Stimulated activated CD4-positive, alpha-beta T cell treated with anti-CD3 and anti-CD28 coated beads, Interleukin-1b, Interleukin-23, amount 100 ng/mL, for 4 hours (primary cell): ENCODE measurements at places on chromosomes 6 and 20.

DNA sequence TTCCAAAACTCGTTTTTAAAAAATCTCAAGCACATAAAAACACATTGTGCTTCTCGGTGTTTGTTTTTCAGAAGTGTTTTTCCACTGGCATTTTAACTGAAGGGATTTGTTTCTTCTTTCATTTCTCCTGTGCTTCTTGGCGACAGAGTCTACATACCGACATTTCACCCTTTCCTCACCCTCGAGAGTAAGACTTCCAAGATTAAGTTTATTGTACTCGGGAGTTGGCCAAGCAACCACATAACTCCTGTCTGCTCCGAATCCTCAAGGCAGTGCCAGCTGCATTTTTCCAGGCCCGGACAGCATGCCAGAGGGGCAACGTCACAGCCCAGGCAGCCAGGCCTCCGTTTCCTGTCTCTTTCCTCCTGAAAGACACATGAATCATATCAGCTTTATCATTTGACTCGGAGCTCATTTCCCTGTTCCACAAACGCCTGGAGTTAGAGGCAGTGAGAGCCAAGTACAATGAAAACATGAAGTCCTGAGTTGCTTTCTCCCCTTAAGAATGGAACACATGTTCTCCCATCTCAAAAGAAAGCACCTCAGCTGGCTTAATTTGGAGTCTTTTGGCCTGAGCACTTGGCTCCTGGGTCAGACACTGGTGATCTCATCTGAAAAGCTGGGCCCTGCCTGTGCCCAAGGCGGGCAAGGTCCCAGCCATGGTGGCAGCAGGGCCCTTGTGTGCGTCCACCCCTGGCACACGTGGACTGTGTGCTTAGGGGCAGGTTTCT is 23.2 kb upstream of the FAM50B start:
- no peak for DNase-seq

DNA sequence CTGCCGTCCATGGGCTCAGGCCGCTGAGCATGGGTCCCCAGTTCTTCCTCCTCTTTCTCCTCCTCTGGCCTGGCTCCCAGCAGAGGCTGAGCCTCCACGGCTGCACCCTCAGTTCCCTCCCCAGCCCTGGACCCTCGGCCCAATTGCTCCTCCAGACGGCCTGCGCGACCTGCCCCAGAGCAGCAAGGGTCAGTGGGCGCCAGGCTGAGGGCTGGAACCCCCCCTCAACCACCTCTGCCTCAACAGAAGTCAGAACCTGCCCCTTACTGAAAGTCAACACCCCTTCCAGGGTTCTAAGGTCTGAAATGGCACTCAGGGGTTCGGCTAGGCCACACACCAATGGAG is 15.9 kb upstream of the SPAG4 start:
- no peak for DNase-seq

- no peak for DNase-seq
Measured at GRCh38 chr6:5736016-5736738, 270.5 kb downstream of the NRN1 start.

DNA sequence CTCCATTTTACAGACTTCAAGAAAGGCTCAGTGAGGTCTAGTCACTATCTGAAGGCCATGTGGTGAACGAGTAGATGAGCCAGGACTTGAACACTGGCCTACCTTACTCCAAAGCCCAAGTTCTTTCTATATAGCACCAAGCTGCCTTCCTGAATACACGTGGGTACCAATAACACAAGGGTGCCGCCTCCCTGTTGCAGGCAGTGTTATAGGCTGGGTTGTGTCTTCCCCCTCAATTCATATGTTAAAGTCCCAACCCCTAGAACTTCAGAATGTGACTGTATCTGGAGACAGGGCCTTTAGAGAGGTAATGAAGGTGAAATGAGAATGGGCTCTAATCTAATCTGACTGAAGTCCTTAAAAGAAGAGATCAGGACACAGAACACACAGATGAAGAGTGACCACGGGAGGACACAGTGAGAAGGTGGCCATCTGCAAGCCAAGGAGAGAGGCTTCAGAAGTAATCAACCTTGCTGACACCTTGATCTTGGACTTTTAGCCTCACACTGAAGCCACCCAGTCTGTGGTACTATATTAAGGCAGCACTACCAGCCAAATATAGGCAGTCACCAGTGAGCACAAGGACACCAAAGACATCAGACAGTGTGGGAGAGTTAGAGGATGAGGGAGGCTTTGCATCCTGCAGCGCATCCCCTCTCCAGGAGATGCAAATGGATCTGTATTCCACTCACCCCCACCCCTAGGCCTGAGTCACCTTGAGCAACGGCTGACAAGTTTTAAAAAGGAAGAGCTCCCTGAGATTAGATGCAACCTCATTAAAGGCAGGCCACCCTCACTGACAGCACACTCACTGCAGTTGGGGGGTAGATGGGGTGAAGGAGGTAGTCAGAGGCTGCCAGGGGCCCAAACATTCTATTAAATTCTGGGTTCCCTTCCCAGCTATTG is 40.9 kb upstream of the LYRM2 start:
- DNase-seq = no peak

- DNase-seq = no peak
Measured at GRCh38 chr20:33832103-33832804, 21.1 kb downstream of the CHMP4B start.

- no peak for DNase-seq
Measured at GRCh38 chr6:108698593-108699289, 138.0 kb downstream of the FOXO3 start.

DNA sequence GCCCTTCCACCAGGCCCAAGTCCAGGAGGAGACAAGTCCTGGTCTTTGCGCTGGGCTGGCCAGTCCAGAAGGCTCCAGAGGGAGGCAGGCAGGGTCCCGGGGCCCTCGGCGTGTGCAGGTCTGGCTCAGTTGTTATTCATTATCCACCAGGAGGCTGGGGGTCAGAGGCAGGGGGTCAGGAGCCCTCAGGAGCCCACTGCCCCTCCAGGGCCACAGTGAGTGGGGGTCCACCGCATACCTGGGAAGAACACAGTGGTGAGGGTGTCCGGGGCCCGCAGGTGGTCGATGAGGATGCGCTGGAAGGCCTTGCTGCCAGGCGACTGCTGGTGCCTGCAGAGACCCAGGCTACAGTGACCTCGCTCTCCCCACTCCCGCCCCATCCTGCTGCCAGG is 4.4 kb upstream of the C20orf144 start:
- DNase-seq = no peak

GRCh38 chr6:157323966-157324300 is 614 bp upstream of the TMEM242 start:
- DNase-seq = peak; percentile 15

DNA sequence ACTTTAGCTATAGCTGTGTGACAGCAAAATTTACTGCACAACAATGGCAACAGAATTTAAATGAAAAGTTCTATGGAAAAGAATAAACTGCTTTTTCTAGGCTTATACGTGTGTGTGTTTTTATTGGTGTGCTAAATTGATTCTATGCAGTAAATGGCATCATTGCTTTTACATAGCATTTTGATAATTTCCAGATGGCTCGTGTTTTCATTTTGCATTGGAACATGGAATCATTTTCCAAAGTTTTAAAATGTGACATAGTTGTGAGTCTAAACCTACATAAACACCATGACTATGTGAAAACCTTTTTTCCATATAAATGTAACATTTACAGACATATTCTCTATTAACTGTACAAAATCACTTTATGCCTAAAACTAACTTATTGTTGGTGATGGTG is 127.8 kb downstream of the SIM1 start:
- no peak for DNase-seq

DNA sequence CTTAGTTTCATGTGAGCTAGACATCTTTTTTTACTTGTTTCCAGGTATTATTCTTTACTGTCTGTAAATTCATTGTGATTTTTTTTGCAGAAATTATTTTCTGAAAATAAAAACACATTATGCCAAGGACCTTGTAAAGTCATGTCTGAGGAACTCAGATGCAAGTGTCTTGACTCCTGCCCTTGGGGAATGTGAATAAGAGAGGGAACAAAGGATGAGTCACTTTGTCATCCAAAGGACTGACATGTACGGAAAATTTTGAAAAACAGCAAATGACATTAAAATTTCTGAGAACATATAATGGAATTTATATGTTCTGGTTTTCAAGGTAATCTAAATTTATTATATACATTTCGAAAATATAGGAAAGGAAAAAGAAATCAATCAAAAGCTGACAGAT is 660.4 kb downstream of the CD109 start:
- DNase-seq = no peak

- no peak for DNase-seq
Measured at GRCh38 chr6:14081126-14081525, 36.4 kb upstream of the CD83 start.

DNA sequence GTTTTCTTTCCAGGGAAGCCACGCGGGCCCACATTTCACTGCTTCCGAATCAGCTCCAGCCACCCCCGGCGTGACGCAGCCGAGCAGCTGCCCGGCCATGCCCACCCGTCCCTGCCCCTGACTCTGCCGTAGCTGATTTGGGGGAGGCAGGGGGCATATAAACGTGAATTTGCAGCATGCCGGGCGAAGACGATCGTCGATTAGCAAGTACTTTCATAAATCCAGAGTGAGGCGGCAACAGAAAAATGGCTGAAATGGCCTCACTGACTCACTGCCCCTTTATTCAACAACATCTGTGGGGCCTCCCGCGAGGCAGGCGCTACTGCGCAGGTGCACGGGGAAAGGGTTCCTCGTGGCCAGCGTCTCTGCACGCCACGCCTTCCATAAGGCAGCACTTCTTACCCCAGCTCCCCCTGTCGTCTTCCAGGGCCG is 118.0 kb downstream of the DLL1 start:
- DNase-seq = no peak

GRCh38 chr6:144555066-144555465 is 269.9 kb downstream of the UTRN start:
- no peak for DNase-seq

GRCh38 chr6:15102241-15102640 is 143.6 kb upstream of the JARID2 start:
- DNase-seq = no peak

- DNase-seq = peak; percentile 37
Measured at GRCh38 chr6:29553268-29554057, 6.1 kb downstream of the UBD start.

DNA sequence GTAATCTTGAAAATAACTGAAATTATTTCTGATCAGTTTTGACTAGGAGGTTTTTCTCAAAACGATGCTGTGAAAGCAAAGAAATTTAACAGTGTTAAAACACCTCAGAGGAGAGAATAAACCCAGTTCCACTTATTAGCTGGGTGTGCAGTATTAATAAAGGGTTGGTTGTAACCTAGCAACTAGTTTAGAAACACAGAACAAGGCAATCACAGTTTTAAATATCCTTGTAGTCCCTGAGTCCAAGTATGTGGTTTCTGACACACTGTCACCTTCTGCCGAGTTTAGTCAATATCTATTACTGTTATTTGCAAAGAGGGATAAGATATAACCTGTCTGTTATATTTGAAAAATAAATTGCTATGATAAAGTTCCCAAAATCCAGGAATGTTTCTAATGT is 70.2 kb upstream of the INSM1 start:
- DNase-seq = no peak

DNA sequence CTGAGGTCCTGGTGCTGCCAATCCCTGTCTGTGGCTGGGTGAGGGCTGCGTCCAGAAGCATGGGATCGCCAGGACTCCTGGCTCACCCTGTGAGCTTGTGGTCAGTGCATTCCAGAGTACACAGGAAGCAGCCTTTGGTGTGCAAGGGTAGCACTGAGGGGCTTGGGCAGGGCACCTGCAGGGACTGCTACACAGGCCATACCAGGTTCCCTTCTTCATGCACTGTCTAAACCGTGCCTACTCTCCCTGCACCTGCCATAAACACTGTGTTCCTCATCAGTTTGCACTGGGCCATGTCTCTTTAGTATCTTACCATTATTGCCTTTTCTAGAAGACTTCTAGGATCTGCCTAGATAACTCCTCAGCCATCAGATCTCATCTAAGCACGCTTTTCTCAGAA is 72.8 kb upstream of the NKX2-2 start:
- DNase-seq = no peak

- no peak for DNase-seq
Measured at GRCh38 chr6:56357616-56358373, 110.4 kb upstream of the COL21A1 start.

DNA sequence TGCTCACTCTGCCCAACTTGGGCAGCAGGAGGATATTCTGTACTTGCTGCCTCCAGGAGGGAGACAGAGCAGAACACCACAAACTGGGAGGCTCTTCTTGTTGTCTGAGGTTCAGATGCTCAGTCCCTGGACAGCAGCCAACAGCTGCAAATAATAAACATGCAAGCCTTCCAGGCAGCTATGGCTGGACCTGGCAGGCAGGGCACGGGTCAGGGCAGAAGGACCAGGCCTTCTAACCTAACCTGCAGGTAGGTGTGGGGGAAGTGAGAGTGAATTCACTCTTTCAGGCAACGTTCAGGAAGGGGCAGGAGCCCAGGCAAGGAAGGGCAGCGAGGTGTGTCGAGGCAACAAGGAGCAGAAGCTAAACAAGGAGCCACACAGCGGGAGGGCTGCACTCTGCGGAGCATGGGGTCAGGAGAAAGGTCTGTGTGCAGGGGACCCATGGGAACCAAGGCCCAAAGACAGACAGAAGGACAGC is 31.5 kb downstream of the NINL start:
- no peak for DNase-seq

DNA sequence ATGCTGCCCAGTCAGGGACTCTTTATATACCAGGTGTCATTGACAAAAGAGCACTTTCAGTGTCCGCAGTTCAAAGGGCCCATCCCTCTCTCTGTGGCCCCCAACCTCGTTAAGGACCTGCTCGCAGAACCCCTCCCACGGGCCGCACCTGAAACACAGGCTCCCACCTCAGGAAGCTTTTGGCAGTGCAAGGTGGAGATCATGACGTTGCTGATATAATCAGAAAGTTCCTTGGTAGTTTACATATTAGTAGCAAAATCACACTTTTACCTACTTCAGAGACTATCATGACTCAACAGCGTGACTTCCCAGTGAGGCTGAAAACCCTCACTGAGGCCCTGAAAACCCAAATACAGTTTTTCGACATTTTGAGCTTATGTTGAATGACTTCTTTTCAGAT is 4.1 kb downstream of the TTLL2 start:
- DNase-seq = no peak

GRCh38 chr6:36655085-36655724 is 23.3 kb upstream of the CDKN1A start:
- DNase-seq = no peak

- no peak for DNase-seq
Measured at GRCh38 chr20:33900521-33901131, 89.5 kb downstream of the CHMP4B start.

GRCh38 chr6:63529498-63529897 is 42.8 kb upstream of the LOC128125822 start:
- DNase-seq = no peak

- peak; percentile 32 for DNase-seq
Measured at GRCh38 chr20:2521369-2522305, 12.9 kb upstream of the ZNF343 start.

DNA sequence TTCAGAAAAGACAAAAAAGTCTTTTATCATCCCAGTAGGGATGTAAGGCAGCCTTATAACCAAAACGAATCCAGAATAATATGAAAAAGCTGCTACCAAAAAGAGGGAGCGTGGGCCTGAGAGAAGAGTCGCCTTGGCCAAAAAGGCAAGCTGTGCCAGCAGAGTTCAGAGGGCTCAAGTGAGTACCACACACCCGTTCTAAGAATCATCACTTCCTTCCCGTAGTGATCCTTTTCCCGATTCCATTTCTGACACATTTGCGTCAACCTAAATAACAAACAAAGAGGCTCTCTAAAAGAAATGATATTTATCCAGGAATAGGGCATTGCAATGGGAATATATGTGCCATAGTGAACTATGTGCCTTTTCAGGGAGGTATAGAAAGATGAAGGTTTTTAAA is 3.8 kb upstream of the TMEM181 start:
- no peak for DNase-seq
